ENCODE measurements at places on chromosomes 3 and 15.

DNA sequence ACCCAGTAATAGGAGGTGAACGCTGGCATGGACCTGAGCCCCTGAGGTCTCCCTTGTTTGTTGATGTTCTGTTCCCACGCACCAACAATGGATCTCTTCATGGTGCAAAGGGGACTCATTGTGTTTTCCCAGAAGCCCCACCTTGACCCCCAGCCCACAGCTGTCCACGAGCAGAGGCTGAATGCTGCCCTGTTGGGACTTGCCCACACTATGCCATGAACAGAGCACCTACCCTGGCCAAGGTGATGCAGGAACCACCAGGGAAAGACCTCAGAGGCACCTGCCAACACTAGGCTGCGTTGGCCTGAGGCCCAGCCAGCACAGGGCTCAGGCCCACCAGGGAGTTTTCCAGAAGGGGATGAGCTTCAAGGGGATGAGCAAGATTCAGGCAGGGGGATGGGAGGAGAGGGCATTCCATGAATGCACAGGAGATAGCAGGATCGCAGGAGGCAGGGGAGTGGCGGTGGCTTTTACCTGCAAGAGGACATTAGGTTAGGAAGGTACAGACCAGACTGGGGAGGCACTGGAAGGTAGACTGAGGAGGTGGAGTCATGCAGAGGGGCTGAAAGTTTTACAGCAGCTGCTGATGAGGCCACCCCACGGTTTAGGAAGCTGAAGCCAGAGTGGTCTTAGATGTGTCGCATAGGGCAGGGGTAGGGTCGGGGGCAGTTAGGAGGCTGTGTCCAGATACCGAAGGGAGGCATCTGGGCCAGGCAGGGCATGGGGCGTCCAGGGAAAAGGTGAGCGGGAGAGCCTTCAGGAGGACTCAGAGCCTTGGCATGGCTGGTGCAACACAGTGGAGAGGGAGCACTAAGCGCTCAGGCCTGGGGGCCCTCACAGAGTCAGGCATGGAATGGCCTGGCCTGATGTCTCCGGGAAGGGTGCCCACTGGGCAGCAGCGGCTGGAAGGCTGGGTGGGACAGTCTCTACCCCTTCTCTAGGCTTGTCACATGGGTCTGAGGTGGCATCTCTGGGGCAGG is 4.0 kb upstream of the PHGR1 start:
- no peak for DNase-seq

DNA sequence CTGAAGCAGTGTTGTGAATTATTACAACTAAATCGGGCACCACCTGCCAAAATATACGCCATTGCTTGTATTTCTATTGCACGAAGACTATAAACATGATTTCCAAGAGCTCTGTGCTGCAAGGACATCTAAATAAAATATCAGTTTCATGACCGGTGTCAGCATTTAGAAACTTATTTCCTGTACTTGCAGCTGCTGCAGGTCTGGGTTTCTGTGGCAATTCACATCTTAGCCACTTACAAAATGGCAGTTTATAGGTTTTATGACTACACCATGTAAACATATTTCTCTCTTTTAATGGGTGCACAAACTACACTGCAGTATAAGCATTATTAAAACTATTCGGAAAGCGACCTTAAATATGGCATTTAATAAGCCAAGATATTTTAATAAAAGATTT is 359.4 kb downstream of the VPS13C start:
- DNase-seq: no peak

- no peak for DNase-seq
Observed at GRCh38 chr3:62361261-62361660, 12.1 kb downstream of the FEZF2 start.

DNA sequence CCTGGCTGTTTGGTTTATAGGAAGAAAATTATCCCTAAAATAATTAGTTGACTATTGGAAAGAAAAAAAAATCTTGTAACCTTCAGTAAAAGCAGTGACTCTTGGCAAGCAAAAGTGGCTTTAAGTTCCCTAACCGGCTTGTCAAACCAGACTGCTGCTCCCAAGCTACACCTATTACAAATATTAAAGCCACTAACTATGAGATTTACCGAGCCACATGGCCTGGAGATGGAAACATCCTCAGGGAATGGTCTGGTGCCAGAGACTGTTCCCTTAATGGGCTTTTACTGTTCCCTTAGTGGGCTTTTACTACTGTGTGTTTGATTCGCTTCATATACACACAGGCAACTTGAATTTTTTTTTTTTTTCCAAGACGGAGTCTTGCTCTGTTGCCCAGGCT is 35.9 kb upstream of the ZNF774 start:
- DNase-seq: no peak

DNA sequence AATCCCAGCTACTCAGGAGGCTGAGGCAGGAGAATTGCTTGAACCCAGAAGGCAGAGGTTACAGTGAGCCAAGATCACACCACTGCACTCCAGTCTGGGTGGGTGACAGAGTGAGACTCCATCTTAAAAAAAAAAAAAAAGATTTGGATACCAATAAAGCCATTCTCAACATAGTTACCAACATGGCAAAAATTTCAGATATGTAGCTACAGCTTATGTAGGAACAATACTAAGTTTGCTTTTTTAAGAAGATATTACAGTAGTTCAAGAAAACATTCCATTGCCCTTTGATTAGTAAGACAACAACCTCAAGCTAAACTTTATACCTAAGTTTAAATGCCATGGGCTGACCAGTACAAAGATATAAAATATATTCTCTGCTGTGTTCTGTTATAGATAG is 34.4 kb downstream of the ZNF106 start:
- DNase-seq: no peak

DNA sequence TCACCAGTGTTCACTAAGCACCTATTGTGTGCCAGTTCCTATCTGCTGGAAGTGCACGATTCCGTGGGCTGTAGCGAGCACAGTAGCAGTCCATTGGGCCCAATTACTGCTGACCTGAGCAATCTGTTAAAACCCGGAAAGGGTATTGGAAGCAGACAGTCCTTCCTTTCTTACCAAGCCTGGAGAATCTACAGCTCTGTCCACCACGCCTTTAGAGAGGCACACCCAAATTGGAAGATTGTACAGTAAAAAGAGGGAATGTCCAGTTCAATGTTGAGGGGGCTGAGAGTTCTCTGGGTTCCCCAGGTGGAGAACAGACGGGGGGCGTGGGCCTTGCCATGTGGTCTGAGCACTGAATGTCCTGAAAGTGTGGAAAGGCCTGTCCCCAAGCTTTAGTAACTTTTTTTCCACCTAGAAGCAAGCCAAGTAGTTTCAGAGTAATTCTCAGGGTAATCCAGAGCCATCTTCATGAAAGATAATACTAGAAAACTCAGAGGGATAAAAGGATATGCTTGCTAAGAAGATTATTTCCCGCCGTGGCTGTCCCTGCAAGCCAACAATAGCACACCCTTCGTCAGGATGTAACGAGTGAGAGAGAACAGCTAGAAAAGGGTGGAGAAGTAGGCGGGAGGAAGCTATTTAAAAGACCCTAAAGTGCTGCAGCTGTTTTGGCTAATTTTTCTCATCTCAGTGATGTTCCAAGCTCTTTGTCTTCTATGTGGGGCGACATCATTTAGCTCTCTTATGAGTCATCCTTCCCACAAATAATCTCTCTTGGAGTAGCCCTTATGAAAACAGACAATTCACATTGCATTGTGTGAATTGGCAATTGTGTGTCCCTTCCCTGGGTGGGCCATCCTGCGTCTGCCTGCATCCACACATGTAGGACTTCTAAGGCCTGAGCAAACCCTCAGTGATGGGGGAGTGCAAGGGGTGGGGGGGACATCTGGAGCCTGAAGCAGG is 181.0 kb downstream of the ATG7 start:
- DNase-seq: no peak

- no peak for DNase-seq
Observed at GRCh38 chr3:13537909-13538296, 11.0 kb upstream of the FBLN2 start.

- DNase-seq: no peak
Observed at GRCh38 chr15:65258375-65259262, 28.1 kb downstream of the PARP16 start.

Measured in activated gamma-delta T cell treated with Interleukin-2 at 50 U/mL for 16 hours (primary cell).